Naive B cell (primary cell): ENCODE measurements at places on chromosomes 16 and 17.

DNA sequence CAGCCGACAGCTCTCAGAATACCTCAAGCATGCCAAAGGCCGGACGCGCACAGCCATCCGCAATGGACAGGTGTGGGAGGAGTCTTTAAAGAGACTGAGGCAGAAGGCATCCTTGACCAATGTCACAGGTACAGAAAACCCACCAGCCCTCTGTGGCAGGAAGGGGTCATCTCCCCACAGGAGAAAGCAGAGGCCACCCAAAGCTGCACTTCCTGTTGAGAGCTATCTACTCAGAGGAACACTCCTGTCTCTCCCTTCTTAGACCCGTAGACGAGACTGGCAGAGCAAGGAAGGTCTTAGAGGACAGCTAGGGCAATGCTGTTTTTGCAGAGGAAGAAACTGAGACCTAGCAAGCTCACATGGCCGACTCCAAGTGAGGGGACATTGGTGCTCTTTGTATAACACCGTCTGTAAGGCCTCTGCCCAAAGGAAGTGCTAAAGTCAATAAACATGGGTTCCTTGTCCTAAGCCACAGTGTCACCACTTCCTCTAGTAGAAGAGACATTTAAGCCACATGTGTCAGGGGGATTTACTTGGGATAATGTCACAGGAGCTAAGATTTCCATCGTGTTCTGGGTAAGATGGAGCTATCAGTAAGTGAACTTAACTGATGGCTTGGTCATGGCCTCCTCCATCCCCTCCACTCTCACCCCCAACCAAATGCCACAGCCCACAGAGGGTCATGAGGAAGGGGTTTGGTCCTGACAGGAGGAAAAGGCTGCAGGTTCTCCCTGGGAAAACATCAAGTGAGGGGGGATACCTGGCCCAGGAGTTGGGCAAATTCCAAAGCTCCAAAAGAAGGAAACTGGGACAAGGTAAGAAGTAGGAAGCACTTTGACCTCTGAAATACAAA lies 9.4 kb downstream of the LPO start:
- peak overlapping the region; percentile 35 for H3K4me3 ChIP-seq
- no peak overlapping the region for H3K27ac ChIP-seq
- DNase-seq: no peak
- H3K27me3 ChIP-seq: peaks cover 32% of the 10 kb centered on the region

DNA sequence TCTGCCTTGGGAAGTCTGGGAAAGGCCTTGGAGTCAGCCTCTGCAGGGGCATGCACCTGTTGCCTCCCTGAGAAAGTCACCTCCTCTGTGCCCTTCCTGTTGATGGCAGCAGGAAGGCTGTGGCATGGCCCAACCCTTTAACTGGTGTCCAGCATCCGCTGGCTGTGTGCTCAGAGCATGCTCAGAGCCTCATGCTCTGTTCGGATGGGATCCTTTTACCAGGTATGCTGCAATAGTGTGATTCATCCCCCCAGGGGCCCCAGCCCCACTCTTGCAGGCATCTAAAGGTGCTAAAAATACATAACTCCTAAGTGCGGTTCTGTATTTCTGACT lies 24.9 kb downstream of the KLHL36 start:
- no peak for DNase-seq
- no peak overlapping the region for H3K27ac ChIP-seq
- no peaks in the 10 kb centered on the region for H3K36me3 ChIP-seq
- H3K4me1 ChIP-seq: peaks cover 17% of the 10 kb centered on the region

- no peak overlapping the region for H3K4me3 ChIP-seq
- no peaks in the 10 kb centered on the region for H3K36me3 ChIP-seq
- H3K27me3 ChIP-seq: peaks cover 44% of the 10 kb centered on the region
- DNase-seq: no peak
Measured at GRCh38 chr17:41360296-41360995, 9.2 kb downstream of the KRT33B start.

- no peaks in the 10 kb centered on the region for H3K27me3 ChIP-seq
- peak overlapping the region; percentile 90 for H3K4me3 ChIP-seq
- peaks cover 40% of the 10 kb centered on the region for H3K4me1 ChIP-seq
- H3K27ac ChIP-seq: peak overlapping the region; percentile 95
- H3K36me3 ChIP-seq: no peaks in the 10 kb centered on the region
- no peak for DNase-seq
Measured at GRCh38 chr16:81443688-81444447, 740 bp upstream of the CMIP start.

DNA sequence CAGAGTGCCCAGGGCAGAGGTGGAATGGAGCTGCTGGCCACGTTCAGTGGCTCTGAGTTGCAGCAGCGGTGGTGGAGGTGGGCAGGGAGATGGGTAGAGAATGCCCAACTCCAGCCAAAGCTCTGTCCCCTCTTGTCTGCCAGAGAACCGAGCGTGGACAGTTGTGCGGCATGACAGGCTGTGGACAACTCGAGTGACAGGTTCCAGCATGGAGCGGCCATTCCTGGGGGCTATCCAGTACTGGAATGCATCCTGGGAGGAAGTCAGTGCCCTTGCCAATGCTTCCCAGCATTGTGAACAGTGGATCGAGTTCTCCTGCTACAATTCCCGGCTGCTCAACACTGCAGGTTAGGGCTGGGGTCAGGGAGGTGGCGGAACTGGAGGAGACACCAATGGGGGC lies 8.3 kb downstream of the CNTNAP1 start:
- no peaks in the 10 kb centered on the region for H3K4me1 ChIP-seq
- H3K27ac ChIP-seq: no peak overlapping the region
- H3K27me3 ChIP-seq: no peaks in the 10 kb centered on the region
- H3K4me3 ChIP-seq: no peak overlapping the region
- H3K36me3 ChIP-seq: no peaks in the 10 kb centered on the region

GRCh38 chr17:58323366-58324055 lies 5.1 kb downstream of the TSPOAP1 start:
- no peaks in the 10 kb centered on the region for H3K36me3 ChIP-seq
- H3K4me1 ChIP-seq: peaks cover 39% of the 10 kb centered on the region
- DNase-seq: no peak
- H3K27ac ChIP-seq: no peak overlapping the region
